Esophagus muscularis mucosa (tissue), 4 donors: ENCODE measurements at places on chromosomes 6 and 20. TPM values are rescaled to one million over a fixed set of nuclear protein-coding genes. Genes with fewer than 3 reads are reported as not detected.

- DNase-seq, result no peak
Measured at GRCh38 chr20:47296950-47297349, 59.5 kb downstream of the ZMYND8 start.

NUDT3 gene
- total RNA-seq, result 37.1 TPM

DNA sequence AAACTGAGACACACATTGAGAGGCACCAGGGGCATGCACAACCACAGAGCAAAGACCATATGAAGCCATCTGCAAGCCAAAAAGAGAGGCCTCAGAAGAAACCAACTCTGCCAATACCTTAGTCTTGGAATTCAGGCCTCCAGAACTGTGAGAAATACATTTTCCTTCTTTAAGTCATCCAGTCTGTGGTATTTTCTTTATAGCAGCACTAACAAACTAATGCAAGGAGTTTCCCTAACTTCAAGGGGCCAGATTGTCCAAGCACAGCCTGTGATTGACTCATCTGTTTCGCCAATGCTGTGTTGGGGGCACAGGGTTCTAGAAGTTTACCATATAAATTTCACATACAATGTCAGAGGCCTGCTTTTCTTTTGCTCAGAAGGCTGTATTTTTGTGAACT lies 364.6 kb downstream of the GJA1 start:
- no peak for DNase-seq

DNA sequence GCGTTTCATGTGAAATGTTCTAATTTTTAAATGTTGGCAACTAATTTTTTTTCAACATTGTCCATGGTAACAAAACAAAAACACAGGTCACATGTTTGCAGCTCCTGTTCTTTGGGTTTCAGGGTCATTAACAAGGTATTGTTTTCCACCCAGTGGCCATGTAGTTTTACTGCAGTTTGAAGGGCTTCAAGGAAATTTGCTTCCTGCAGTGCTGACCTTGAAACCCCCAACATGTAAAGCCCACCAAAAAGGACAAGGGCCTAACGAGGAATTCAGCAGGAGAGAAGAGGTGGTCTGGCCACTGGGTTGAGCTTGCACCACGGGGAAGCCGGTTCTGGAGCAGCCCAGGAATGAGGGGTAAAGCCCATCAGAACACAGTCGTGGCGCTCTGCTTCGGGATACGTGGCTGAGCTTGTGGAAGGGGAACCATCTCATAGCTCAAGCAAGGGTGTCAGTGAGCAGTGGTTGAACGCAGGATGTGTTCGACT lies 13.9 kb upstream of the KLHL31 start:
- DNase-seq, result no peak

GRCh38 chr6:39493777-39494176 lies 171.3 kb upstream of the KCNK16 start:
- DNase-seq, result no peak

- DNase-seq, result no peak
Measured at GRCh38 chr6:68194846-68195478, 440.1 kb upstream of the ADGRB3 start.
